ENCODE measurements at places on chromosomes 16 and 17.

DNA sequence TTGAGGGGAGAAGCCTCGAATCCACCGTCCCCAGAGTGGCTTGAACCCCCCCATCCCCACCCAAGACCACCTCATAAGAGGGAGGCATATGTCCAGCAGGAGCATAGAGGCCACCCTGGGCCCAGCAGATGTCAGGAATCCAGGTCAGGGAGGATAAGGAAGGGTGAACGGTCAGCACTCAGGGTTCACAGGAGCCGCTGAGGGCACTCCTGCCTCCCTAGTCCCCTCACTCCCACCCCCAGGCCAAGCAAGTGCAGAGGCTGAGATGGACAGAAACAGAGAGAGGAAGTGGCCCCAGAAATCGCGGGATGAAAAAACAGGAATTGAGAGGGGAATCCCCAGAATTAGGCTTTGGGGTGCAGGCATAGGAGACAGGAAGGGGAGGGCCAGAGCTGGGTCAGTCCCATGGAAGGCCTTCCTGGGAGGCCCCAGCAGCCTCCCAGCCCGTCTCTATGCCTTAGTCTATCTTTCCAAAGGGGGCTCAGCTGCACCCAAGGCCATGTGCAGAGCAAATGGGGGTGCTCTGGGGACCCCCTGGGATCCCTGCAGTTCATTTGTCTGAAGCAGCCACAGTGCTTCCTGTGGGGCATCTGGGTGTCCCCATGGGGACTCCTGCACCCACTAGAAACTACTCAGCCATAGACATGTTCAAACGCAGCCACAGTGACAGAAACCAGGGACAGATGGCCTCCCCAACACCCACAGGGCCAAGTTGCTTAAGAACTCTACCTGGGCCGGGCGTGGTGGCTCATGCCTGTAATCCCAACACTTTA is 1.7 kb downstream of the CMTM3 start:
- DNase-seq, result no peak

DNA sequence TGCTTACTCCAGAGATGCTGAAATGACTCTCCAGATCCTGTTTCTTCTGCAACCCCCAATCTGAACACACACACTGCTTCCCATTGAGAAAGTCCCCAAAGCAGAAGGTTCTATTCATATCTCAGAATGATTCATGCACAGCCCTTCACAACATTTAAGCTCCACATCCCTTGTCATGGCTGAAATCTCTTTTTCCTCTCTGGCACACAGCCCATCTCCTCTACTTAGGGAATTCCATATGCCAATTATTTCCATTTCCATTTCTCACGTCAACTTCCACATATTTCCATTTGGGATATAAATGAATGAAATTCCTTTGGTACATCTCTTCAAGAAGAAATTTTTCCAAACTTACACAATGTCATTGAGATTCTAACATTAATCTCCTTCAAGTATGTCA is 119.6 kb downstream of the CDH11 start:
- DNase-seq, result no peak

DNA sequence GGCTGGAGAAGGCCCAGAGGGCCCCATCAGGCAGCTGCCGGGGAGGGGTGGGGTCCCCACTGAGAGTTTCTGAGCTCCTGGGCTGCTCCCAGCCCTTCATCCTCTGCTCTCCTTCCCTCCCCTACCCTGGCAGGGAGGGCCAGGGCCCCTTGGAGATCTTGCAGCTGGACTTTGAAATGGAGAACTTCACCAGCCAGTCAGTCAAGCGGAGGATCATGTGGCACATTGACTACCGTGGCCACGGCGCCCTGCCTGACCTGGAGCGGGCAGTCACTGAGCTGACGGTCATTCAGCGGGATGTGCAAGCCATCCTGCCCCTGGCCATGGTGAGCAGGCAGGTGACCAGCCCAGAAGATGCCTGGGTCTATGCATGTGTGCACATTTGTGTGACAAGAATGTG is 49.5 kb downstream of the TMEM132E start:
- DNase-seq, result no peak

- DNase-seq, result no peak
Observed at GRCh38 chr16:72972878-72973571, 74.9 kb downstream of the ZFHX3 start.

Data from effector CD8-positive, alpha-beta T cell (primary cell).